Effector CD4-positive, alpha-beta T cell (primary cell): ENCODE measurements at places on chromosomes 5 and 9.

GRCh38 chr5:90658620-90659019 lies 100.0 kb downstream of the ADGRV1 start:
- no peak for DNase-seq

GRCh38 chr9:8374471-8374870 lies 574.9 kb upstream of the DMAC1 start:
- no peak for DNase-seq

- DNase-seq = no peak
Measured at GRCh38 chr5:90184764-90185163, 224.8 kb downstream of the CETN3 start.

DNA sequence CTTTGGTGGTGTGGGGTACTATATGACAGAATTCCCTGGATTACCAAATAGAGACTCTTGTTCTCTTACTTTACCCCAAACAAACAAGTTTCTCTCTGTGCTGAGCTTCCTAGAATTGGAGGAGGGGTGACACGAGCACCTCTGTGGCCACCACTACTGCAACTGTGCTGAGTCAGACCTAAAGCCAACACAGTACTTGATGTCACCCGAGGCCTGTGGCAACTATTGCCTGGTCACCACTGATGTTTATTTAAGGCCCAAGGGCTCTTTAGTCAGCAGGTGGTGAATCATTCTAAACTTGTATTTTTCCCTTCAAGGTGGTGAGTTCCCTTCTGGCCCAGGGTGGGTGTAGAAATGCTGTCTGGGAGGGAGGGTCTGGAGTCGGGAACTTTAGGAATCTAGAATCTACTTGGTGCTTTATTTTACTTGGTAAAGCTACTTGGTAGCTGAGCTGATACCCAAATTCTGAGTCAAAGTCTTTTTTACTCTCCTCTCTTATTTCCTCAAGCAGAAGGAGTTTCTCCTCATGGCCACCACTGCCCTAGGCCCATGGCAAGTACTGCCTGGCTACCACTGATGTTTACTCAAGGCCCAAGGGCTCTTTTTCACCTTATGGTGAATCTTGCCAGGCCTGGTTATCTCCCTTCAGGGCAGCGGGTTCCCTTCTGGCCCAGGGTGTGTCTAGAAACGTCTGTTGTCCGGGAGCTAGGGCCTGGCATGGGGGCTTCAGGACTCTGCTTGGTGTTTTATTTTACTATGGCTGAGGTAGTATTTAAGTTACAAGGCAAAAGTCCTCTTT lies 9.8 kb downstream of the LURAP1L start:
- DNase-seq = no peak

DNA sequence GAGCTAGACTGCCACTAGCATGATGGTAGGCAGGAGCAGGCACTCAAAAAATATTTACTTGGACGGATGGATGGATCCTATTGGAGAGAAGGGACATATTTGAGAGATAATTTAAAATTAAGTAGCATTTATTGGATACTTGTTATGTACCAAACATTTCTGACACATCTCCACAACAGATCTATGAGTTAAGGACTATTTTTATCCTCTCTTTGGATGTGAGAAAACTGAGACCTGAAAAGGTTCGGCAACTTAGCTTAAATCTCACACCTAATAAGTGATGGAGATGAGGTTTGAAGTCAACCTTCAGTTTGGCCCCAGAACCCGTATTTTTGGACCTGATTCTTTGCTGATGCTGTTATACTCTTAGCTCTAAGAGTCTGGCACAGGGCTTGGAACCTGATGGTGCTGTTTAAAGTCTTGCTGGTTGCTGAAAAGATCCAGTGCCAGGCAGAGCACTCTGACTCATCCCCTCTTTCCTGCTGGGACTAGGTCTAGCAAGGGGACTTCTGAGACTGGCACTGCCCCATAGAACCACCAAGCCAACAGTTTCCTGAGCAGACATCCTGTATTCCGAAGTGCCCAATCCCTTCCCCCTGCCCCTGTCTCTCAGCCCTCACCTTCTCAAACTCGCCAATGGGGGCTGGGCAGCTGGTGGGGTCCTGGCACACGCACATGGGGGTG lies 15.6 kb downstream of the SPARC start:
- DNase-seq = no peak

GRCh38 chr5:151890299-151890698 lies 34.4 kb downstream of the GLRA1 start:
- DNase-seq = no peak

GRCh38 chr5:133799571-133800237 lies 168.7 kb downstream of the C5orf15 start:
- no peak for DNase-seq

- no peak for DNase-seq
Measured at GRCh38 chr5:173960986-173961385, 28.0 kb upstream of the C5orf47 start.

GRCh38 chr9:105098370-105098769 lies 146.1 kb upstream of the SLC44A1 start:
- no peak for DNase-seq

- peak; percentile 66 for DNase-seq
Measured at GRCh38 chr5:140351609-140352334, 5.4 kb upstream of the HBEGF start.

GRCh38 chr5:16772556-16772955 lies 155.8 kb upstream of the RETREG1 start:
- DNase-seq = no peak

DNA sequence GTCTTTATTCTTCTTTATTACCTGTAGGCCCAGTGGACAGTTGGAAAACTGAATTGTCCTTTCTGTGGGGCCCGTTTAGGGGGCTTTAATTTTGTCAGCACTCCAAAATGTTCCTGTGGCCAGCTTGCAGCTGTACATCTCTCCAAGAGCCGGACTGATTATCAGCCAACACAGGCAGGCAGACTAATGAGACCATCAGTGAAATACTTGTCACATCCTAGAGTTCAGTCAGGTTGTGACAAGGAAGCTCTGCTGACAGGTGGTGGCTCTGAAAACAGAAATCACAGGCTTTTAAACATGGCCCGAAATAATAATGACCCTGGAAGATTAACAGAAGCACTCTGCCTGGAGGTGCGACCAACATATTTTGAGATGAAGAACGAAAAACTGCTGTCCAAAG lies 47.9 kb downstream of the RNF180 start:
- no peak for DNase-seq

GRCh38 chr9:5957166-5957565 lies 58.3 kb downstream of the RANBP6 start:
- DNase-seq = no peak

DNA sequence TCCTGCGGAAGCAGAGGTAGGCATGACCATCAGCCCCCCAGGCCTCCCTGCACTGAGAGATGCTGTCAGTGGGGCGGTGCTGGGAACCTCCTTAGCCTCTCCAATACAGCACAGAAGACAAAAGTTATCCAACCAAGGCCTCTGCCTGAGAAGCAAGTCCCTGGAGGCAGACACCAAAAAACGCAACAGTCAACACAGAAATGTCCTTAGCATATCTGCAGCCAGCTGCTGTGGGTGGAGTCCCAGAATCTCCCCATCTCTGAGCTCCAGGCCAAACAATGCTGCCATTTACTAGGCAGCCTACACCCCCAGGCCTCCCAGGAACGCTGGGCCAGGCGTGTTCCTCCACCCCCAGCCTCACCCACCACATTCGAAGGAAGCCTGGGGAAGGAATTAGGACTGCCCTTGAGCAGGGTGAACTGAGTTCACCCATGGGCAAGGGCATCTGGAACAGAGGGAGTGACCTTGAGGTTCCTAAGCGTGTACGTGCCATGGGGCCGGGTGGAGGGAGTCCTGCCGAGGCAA lies 43.7 kb downstream of the STK10 start:
- no peak for DNase-seq

- no peak for DNase-seq
Measured at GRCh38 chr5:115351356-115352195, 55.1 kb upstream of the CCDC112 start.
